ENCODE measurements at places on chromosomes 13 and 19.

DNA sequence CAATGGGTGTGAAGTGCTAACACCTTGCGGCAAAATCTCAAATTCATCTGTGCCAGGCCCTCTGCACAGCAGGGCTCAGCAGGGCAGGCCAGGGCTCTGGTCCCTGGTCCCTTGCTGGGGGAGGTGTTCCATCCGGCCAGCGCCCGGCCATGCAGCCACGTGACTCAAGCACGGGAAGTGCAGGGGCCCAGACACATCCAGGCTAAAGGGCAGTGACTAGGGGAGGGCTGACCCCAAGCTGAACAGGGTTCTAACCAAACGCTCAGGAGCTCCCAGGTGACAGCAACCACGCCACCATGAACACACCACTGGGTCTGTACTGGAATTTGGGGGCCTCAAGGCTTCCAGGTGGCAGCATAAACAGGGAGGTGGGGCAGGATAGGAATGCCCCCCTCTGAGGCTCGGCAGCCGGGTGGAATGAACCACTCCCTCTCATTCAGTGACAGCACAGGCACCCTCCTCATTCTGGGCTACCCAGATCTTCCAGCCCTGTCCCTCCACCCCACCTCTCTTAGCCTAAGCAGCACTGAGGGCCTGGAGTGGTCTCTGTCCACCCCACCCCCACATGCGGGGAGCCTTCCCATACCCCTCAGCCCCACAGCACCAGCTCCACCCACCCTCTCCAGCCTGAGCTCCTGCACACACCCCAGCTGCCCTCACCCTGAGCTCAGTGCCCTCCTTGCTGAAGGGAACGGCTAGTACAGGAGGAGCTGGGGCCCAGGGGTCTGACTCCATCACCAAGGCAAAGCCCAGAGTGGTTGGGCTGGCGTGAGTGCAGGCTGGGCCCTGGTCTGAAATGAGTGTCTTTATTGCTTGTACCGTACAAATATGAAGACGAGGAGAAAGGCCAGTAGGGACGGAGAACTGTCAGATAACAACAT, 5.3 kb upstream of the CCNP start:
- DNase-seq = no peak

GRCh38 chr19:14575428-14575980, 3.6 kb upstream of the NDUFB7 start:
- no peak for DNase-seq

GRCh38 chr19:16379521-16380313, 55.1 kb downstream of the KLF2 start:
- DNase-seq = no peak

DNA sequence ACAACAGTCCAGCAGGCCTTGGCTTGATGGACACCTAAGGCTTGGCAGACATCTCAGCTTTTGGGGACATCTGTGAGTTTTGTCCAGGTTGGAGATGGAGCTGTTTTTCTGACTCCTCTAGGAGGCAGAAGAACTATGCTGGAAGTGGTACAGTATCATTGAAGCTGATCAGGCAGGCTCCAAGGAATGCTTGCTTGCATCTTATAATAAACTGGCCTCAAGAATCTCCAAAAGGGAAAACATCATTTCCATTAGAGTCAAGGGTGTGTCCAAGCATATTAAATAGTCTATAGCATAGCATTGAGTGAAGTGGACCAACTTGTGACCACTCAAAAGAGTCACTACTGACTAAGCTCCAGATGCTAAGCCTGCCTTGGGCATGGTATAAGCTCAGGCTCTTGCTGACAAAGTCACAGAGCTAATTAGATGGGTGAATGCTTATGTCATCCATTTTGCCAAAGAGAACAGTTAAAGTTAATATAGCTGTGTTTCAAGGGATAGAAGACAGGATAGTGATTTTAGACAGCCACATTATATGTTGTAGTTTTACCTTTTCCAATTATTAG, 216.0 kb downstream of the DNAJC15 start:
- no peak for DNase-seq

DNA sequence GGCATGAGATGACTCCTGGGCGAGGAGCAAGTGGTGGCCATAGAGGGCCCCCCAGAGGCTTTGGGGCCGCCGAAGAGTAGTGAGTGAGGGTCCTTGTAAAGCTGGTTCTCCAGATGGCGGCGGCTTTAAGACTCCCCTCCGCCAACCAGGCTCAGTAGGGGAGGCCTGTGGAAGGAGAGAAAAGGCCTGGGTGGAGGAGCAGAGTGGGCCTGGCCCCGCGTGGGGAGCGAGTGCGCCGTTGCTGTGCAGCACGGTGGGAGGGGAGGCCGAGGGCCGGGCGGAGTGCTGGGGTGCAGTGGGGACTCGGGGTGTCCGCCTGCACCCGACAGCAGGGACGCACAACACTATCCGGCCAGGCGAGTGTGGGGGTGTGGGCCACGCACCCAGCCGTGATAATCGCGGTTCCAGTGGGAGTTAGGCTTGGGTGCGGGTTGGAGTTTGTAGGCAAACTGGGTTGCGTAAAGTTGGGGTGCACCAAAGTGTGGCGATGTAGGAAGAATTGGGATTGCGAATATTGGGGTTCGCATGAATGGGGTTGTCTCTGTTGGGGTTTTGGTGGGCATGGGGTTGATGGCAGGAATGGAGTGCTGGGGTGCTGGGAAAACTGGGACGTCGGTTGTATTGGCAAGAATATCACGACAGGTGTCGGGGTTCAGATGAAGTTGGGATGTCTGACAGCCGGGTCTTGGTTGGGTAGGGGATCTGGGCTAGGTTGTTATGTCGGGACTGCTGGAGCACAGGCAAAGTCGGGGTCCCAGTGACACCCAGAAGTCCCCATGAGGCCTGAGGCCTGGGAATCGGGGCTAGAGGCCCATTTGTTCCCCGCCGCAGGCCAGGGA, 687 bp upstream of the CIRBP start:
- DNase-seq = no peak

DNA sequence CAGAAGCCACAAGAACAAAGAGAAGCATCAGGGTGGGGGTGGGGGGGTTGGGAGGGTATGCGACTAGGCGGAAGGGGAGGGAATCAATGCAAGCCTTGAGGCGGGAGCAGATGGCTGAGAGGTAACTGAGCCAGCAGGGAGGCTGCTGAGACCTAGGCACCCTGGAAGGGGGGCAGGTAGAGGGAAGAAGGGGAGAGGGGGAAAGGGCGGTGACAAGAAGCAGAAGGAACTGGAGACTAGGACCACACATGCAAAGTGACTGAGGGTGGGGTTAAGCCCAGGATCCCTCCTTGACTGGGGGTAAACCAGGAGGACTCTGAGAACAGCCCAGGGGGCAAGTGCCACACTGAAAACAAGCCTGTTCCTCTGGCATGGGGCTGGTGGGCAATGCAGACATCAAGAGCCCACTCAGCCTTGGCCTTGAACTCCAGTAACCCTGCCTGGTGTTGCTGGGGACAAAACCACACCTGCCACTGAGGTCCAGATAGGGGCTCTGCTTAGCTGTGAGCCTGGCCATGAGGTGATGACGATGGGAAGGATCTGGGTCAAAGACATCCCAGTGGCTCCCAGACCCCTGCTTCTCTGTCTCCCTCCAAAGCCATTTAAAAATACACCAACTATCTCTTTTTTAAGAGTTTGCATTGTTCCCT, 20.3 kb downstream of the OPA3 start:
- DNase-seq = no peak

GRCh38 chr13:33058776-33059327, 42.6 kb downstream of the KL start:
- no peak for DNase-seq

GRCh38 chr19:37160153-37160552, 12.3 kb downstream of the ZNF585A start:
- no peak for DNase-seq

DNA sequence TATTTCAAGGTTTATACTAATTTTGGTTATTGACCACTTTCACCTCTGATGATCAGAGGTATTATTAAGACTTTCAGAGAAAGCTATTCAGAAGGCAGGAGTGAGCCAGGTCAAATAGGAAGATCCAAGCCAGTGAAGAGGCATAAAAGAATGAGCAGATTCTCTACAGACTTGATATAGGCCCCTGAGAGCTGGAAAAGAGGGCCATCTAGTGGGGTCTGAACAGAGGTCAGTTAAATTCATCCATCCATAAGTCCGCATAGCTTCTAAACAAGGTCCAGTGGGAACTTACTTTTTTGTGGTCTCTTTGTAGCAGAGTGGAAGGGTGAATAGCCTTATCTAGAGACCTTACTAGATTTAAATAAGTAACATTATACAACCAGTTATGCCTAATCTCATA, 126.6 kb upstream of the UFM1 start:
- no peak for DNase-seq

DNA sequence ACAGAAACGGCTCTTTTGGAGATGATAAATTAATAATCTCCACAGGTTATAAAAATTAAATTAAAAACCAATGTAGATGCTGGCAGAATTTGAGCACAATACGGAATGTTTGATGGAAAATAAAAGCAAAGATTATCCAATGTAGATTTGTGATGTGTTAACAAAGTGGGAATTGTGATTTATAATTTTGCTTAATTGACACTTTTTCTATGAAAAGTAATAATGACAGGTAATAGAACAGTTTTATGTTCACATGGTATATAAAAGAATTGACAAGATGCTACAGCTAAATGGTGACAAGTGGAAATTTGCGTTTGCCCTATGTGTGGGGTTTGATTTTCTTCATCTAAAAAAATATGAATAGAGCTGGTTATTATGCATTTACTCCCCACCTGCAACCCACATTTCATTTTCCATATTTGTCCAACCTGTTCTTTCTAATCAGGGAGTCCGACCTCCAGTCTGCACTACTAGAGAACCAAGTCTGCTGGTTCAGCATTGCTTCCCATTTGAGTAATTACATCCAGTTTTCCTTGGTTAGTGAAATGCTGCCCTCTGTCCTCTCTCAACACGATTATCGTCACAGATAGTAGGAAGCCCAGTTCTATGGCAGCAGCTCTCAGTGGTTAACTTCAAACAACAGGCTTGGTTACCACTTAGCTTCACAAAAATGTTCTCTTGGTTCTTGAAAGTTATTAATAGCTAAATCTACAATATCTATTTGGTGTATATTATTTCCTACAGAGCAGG, 61.4 kb upstream of the SLITRK1 start:
- no peak for DNase-seq

DNA sequence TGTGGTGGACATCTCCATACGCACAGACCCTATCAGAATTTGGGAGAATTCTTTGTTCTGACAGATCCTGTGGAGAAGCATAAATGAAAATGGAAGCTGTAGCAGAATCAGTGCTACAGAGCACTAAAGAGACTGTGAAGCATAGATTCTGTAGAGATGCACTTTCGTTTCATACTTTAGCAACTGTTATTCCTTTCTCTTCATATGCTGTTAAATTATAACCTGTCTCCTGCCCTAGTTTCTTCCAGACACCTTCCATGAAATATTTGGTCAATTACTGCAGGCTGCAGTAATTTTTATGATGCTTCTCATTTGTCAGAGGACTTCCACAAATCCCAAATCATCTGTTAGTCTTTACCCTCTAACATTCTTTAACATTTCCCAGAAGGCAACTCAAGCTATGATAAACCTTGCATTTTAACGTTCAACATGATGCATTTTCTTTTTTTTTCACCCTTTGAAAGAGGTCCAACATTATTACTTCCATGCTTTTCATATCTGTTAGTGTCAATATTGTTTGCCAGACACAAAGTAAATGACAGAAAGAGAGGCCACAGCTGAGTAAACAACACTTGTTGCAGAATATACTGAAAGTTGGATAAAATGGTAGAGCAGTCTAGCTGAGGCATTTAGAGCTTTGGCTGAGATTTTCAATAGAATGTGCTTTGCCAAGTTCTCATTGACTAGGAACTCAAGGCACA, 412.7 kb downstream of the LMO7 start:
- DNase-seq = no peak

DNA sequence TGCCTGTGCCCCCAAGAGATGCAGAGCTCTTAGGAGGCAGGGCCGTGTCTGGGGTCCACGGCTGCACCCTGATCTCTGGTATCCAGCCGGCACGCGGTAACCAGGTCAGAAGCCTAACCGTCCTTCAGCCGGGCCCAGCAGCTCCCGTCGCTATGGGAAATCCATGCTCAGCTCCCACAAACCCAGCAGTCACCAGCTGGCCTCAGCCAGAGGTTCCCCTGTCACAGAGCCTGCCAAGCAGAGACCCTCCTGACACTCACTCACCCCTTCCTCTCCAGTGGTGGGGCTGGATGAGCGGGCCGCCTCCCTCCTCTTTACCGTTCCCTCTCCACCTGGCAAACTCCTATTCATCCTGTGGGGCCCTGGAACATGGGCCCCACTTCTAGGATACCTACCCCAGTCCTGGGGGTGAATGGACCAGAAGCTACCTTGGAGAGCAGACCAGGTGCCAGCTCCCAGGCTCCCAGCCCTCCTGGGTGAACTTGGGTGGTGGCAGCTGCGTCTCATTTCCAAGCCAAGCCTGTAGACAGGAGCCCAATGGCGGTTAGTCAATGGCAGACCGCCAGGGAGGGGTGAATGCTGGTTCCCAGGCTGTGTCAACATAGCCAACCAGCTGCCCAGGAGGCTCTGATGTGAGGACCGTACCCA, 21.4 kb upstream of the TCF3 start:
- no peak for DNase-seq

DNA sequence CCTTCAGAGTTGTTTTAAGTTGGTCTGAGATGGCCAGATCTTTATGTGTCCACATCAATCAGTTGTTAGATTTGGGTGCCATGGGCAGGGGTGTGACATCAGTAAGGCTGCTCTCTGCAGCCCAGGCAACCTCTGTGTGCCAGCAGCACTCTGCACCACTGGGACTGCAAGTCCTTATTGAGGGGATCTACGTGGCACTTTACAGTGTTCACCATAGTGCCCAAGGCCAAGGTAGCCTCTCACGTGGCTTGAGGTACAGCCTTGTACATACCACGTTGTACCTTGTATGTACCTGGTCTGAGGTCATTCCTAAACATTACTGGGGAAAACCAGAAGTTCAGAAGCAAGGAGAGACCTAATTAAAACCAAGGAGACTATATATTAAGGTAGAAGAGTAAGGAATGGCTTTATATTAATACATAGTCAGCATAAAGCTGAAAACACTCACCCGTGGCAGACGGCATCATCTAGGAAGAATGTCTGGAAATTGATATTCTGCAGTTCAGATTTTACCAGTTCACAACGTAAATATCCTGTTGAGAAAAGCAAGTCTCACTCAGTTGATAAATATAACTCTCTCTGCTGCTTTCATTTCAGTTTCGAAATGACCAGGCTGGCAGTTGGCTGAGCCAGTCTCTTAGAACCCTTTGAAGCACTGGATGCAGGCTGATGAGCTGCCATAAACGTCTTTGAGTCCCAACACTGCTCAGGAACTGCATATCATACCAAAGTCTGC, 128.8 kb downstream of the ZDHHC20 start:
- no peak for DNase-seq

GRCh38 chr13:73683746-73684145, 450.5 kb downstream of the KLF12 start:
- DNase-seq = no peak

DNA sequence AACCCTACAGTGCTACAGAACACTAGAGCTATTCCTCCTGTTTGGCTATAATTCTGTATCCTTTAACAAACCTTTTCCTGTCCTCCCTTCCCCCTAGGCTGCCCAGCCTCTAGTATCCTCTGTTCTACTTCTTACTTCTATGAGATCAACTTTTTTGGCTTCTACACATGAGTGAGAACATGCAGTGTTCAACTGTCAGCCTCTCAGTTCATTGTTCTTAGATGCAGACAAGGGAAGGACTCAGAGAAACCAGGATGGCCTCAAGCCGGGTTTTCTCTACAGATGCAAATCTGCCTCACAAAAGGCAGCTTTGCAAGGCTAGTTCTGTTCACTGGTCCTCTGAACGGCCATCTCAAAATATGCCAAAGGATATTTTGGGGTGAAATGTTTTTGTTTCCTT, 18.4 kb downstream of the AMER2 start:
- no peak for DNase-seq

All from stimulated activated CD8-positive, alpha-beta memory T cell treated with anti-CD3 and anti-CD28 coated beads, Interleukin-4, amount 100 ng/mL, for 1 hour (primary cell).